ENCODE measurements at places on chromosomes 1 and 21.

DNA sequence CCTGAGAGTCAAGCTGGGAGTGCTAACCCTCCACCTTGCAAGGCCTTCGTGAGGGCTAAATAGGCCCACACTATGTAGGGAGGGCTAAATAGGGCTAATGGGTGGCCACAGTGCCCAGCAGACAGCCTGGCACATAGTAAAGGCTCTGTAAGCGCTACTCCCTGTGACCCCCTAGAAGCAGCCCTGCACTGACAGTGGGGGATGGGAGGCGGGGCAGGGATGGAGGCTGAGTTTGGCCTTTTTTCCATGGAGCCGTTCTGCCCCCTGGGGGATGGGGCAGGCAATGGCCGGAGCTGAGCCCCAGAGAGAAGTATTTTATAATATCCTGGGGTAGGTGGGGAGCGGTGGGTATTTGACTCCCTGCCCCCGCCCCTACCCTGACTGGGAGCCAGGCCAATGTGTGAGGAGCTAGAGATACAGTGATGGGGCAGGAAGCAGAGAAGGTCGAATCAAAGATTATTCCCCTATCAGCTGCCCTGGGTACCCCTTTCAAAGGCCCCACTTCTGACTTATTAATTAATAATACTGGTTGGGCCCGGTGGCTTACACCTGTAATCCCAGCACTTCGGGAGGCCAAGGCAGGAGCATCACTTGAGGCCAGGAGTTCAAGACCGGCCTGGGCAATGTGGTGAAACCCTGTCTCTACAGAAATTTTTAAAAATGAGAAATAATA is 42.3 kb downstream of the LACTBL1 start:
- peak; percentile 46 for DNase-seq
- H3K4me3 ChIP-seq = no peak overlapping the region
- no peaks in the 10 kb centered on the region for H3K4me1 ChIP-seq

DNA sequence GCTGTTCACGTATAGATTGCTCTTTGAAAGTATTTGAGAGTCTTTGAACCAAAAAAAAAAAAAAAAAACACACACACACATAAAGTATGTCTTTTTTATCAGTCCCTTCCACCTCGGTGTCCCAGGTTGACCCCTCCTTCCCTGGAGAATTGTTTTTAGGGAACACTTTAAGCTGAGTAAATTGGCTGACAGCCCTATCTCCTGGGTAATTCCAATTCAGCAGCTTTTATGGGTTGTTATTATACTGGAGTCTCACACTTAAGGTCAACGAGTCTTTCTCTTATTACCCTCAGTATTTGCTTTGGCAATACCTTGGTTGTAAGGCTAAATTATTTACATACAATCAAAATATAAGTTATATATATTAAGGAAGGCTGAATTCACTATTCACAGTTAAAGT is 69.4 kb downstream of the SLC30A10 start:
- no peaks in the 10 kb centered on the region for H3K4me1 ChIP-seq
- H3K36me3 ChIP-seq = no peaks in the 10 kb centered on the region
- no peak overlapping the region for H3K4me3 ChIP-seq

DNA sequence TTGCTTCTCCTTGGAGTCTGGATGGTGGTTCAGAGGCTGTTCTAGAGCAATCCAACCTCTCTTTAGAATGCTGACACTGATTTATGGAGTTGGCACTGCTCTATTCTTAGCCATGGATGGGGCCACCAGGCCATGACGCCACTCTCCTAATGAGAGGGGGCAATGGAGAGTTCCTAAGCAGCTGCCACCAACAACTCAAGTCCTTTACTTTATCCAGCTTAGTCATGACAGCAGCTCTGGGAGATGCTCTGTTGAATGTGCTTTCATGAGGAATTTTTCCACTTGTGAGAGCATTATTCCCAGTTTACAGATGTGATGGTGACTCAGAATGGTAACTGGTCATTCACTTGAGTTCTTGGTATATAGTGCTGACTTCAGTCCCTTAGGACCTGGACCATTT is 366.3 kb downstream of the HHAT start:
- H3K4me3 ChIP-seq = no peak overlapping the region
- no peak overlapping the region for H3K27ac ChIP-seq
- peaks cover 21% of the 10 kb centered on the region for H3K4me1 ChIP-seq
- no peaks in the 10 kb centered on the region for H3K27me3 ChIP-seq

DNA sequence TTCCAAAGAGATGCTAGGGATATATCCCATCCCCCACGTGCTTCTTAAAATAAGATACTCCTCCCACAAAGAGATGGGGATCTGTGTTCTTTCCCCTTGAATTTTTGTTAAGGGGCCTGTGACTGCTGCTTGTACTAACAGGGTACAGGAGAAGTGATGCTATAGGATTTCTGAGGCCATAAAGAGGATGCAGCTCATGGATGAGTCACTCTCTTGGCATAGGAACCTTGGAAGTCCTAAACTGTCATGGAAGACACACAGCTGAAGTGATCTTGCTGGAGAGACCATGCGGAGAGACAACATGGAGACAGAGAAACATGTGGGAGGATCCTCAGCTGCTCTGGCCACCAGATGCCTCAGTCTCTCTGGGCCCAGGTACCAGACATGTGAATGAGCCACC is 157.2 kb downstream of the S1PR1 start:
- no peaks in the 10 kb centered on the region for H3K36me3 ChIP-seq
- peaks cover 6% of the 10 kb centered on the region for H3K4me1 ChIP-seq
- H3K27me3 ChIP-seq = peaks cover 3% of the 10 kb centered on the region
- DNase-seq = no peak
- H3K27ac ChIP-seq = no peak overlapping the region
